ENCODE measurements at places on chromosomes 6 and 20. TPM values are rescaled to one million over a fixed set of nuclear protein-coding genes. Genes with fewer than 3 reads are reported as not detected.

- no peaks in the 10 kb centered on the region for H3K36me3 ChIP-seq
- peaks cover 34% of the 10 kb centered on the region for H3K4me1 ChIP-seq
- H3K4me3 ChIP-seq, result no peak overlapping the region
- no peak for DNase-seq
- H3K27ac ChIP-seq, result no peak overlapping the region
- no peaks in the 10 kb centered on the region for H3K27me3 ChIP-seq
Measured at GRCh38 chr20:43936104-43936770, 21.6 kb downstream of the TOX2 start.

The TENT5A gene
- 6.4 TPM for total RNA-seq

- peak overlapping the region; percentile 65 for H3K27ac ChIP-seq
- peaks cover 43% of the 10 kb centered on the region for H3K4me1 ChIP-seq
- peak overlapping the region; percentile 4 for H3K4me3 ChIP-seq
Measured at GRCh38 chr20:58127701-58128111, 100.7 kb downstream of the ANKRD60 start.

- DNase-seq, result peak; percentile 33
- H3K27ac ChIP-seq, result no peak overlapping the region
- no peak overlapping the region for H3K4me3 ChIP-seq
Measured at GRCh38 chr6:105204331-105204730, 24.5 kb upstream of the POPDC3 start.

The STMND1 gene
- not detected for total RNA-seq

- H3K4me3 ChIP-seq, result no peak overlapping the region
- H3K4me1 ChIP-seq, result peaks cover 11% of the 10 kb centered on the region
- no peaks in the 10 kb centered on the region for H3K36me3 ChIP-seq
- DNase-seq, result no peak
- H3K27ac ChIP-seq, result no peak overlapping the region
- no peaks in the 10 kb centered on the region for H3K27me3 ChIP-seq
Measured at GRCh38 chr6:38136547-38136946, 317.0 kb downstream of the ZFAND3 start.

GRCh38 chr6:143680141-143680540 lies 2.4 kb downstream of the PHACTR2 start:
- peak overlapping the region; percentile 93 for H3K4me3 ChIP-seq
- DNase-seq, result no peak
- peaks cover 41% of the 10 kb centered on the region for H3K4me1 ChIP-seq
- no peak overlapping the region for H3K27ac ChIP-seq
- peaks cover 6% of the 10 kb centered on the region for H3K36me3 ChIP-seq

GRCh38 chr6:14880052-14880451 lies 365.8 kb upstream of the JARID2 start:
- DNase-seq, result no peak
- no peak overlapping the region for H3K4me3 ChIP-seq
- no peaks in the 10 kb centered on the region for H3K36me3 ChIP-seq
- no peaks in the 10 kb centered on the region for H3K27me3 ChIP-seq
- no peak overlapping the region for H3K27ac ChIP-seq

DNA sequence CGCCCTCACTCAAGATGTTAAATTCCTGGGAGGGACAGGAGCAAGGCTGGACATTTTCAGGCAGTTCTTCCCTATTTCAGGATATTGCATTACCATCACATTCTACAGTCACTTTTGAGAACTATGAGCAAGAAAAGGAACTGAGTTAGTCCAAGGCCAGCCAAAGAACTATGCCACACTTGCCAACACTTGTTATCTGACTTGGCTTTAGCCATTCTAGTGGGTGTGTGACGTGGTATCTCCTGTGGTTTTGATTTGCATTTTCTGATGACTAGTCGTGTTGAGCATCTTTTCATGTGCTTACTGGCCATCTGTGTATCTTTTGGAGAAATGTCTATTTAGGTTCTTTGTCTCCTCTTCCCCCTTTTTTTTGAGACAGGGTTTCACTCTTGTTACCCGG lies 12.0 kb downstream of the XRN2 start:
- H3K36me3 ChIP-seq, result no peaks in the 10 kb centered on the region
- no peak overlapping the region for H3K27ac ChIP-seq
- DNase-seq, result no peak
- H3K27me3 ChIP-seq, result no peaks in the 10 kb centered on the region
- H3K4me3 ChIP-seq, result no peak overlapping the region

DNA sequence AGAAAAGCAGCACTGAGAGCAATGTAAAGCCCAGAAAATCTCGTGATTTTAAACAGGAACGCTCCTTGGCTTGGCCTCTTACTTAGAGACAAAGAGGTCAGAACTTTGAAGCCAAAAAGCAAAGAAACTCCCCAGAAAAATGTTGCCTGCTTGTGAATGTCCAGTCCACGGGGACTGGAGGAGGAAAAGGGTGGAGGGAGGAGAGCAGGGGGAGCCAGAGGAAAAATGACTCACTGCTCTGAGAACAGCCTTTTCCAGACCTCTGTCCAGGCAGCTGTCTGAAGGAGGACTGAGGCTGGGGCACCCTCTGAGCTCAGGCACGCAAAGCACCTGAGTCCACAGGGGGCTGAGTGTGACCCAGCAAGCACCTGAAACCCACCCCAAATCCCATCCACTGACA lies 64.7 kb downstream of the TRAM2 start:
- H3K27ac ChIP-seq, result peak overlapping the region; percentile 37
- no peak overlapping the region for H3K4me3 ChIP-seq
- peaks cover 37% of the 10 kb centered on the region for H3K4me1 ChIP-seq

The RAMACL gene
- total RNA-seq, result 0.26 TPM

DNA sequence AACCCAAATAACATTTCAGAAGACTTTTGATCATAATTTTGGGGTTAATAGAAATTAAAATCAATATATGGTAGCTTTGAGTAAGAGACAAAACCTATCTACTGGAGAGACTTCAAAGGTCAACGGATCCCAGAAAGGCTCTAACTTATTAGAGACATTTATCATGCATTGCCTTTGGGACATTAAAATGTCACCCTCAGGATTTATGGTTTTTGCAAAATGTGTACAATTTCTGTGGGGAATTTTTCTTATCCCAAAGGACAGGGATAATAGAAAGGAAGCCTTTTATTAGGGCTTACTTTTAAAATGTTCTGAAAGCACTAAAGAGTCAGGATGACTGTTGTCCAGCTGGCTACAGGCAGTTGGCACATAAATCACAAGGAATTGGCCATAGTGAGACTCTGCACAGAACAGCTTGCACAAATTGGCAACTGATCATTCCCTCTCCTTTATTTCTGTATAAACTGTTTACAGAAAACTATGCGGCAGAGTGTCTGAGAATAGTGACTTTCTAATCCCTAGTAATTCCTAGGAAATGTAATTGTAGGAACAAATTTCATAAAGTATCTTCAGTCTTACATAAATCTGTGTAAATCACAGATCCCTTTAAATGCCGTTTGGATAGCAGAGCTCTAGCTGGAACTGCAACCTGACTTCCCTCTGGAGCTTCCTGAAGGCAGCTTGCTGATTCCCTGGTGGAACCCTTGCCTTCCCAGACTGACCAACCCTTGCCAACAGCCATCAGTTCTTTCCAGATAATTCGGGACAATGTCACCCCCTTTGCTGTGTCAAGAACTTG lies 201.1 kb upstream of the PREP start:
- H3K27me3 ChIP-seq, result no peaks in the 10 kb centered on the region
- no peak overlapping the region for H3K27ac ChIP-seq
- H3K4me3 ChIP-seq, result no peak overlapping the region
- H3K36me3 ChIP-seq, result no peaks in the 10 kb centered on the region
- peaks cover 35% of the 10 kb centered on the region for H3K4me1 ChIP-seq

- H3K27me3 ChIP-seq, result no peaks in the 10 kb centered on the region
- H3K36me3 ChIP-seq, result no peaks in the 10 kb centered on the region
- no peak for DNase-seq
- H3K4me1 ChIP-seq, result peaks cover 20% of the 10 kb centered on the region
Measured at GRCh38 chr6:35011096-35012041, 122.3 kb downstream of the ANKS1A start.

- H3K27me3 ChIP-seq, result no peaks in the 10 kb centered on the region
- peaks cover 17% of the 10 kb centered on the region for H3K4me1 ChIP-seq
- H3K27ac ChIP-seq, result no peak overlapping the region
- DNase-seq, result no peak
- no peak overlapping the region for H3K4me3 ChIP-seq
- no peaks in the 10 kb centered on the region for H3K36me3 ChIP-seq
Measured at GRCh38 chr6:134647861-134648260, 302.0 kb downstream of the ALDH8A1 start.

GRCh38 chr6:52843605-52844004 lies 3.0 kb upstream of the GSTA5 start:
- H3K27ac ChIP-seq, result no peak overlapping the region
- H3K4me1 ChIP-seq, result peaks cover 9% of the 10 kb centered on the region
- no peaks in the 10 kb centered on the region for H3K27me3 ChIP-seq
- no peak overlapping the region for H3K4me3 ChIP-seq
- no peak for DNase-seq

DNA sequence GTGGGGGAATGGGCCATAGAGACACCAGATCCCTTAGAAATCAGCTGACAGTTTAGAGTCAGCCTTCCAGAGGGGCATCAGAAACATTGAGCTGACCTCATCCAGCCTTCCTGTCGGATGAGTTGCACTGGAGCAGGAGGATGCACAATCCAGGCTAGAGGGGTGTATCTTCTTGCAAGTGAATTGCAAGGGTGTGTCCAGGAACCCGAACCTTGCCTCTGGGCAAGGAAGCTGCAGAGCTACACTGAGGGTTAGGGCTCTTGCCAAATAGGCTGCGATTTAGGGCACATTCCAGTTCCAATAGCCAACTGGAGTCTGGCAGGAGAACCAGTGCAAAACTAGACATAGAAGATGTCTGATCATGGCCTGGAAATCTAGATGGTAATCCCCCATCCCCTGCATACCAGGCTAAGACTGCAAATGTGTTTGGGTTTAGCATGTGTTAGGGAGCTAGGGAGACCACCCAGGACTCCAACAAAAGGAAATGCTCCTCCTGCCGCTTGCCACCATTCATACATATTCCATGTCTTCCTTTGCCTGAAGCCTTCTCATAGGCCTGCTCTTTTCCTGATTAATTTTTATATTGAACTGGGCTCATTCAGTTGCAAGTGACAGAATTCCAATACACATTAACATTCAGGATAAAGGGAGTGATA lies 6.3 kb upstream of the UTRN start:
- H3K36me3 ChIP-seq, result no peaks in the 10 kb centered on the region
- no peaks in the 10 kb centered on the region for H3K27me3 ChIP-seq
- peaks cover 15% of the 10 kb centered on the region for H3K4me1 ChIP-seq
- DNase-seq, result peak; percentile 82
- no peak overlapping the region for H3K27ac ChIP-seq
